ENCODE measurements at places on chromosomes 2 and 18.

DNA sequence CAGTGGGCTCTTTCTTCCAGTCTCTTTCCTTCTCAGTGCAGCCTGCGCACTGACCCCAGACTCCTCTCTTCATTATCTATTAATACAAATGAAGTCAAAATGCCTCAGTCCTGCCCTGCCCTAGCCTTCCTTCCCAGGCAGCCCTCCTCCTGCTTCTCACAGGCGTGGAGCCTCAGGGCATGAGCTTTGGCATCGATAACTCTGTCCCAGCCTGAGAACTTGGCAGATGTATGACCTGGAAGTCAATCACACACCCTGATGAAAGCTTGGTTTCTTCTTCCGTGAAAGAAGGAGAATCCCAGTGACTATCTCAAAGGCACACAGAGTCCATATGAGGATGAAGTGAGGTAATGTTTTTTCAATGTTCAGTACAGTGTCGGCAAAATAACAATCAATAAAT is 600.7 kb upstream of the ID2 start:
- DNase-seq, result no peak

DNA sequence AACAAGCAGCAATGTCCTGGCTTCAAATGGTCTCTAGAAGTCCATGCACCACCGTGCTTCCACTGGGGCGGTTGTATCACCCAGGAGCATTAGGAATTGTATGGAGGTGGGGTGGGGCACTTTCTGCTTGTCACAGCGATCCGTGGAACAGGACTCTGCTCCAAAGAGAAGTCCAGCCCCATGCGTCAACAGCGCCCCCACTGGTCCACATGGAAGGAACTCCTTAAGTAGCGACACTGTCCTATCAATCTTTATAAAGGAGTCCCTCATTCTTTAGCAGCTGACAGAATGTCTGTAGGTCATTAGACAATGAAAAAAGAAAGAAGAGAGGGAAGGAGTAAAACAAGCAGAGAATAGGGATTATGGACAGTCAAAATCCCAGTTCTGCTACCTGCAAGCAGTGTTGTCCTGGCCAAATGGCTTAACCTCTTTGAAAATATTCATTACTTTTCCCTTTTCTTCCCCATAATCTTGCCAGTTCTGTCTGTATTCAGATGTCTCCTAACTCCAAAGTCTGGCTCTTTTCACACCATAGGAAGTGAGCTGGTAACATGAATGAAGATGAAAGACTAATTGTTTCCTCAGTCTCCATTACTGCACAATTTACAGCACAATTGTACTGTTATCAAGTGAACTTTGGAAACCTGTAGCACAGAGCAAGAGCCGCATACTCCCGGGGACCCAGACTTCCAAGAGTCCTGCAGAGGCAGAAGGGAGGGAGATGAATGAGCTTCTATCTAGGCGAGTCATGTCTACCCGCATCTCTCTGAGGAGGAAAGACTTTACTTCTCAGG is 9.9 kb downstream of the NFE2L2 start:
- DNase-seq, result no peak

DNA sequence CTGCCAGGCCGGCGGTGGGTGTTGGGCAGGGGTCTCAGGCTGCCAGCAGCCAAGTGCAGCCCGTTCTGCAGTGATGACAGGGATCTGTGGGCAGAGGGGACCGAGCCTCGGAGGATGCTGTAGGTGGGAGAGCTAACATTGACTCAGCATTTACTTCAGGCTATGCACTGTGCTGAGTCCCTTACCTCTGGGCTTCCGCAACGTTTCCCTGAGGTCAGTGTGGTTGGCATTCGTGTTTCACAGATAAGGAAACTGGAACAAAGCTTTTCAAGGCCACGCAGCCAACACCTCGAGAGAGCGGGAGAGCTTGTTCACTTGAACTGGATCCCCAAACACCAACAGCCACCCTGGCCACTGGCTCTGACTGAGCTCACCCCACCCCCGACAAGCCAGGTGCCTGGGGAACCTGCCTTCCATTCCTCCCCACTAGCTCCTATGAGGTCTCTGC is 839 bp upstream of the GPR148 start:
- DNase-seq, result no peak

DNA sequence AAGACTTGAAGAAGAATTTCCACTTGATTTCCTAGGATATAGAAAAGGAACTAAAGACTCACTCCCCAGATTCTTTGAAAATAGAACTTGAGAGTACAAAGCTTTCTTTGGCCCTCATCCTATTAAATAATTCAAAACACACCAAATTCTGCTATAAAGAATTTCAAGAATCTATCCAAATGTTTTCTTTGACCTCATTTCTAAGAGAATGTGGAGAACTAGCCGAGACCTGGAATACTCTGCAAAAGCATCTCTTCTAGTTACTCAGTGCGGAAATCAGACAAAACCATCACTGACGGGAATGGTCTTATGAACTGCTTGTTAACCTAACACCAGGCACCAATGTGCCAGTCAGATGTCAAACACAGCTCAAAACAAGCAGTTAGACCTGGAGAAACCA is 44.2 kb upstream of the ARL5A start:
- DNase-seq, result no peak

- no peak for DNase-seq
These were observed 10.0 kb downstream of the ZAP70 start for GRCh38 chr2:97723156-97724072.

DNA sequence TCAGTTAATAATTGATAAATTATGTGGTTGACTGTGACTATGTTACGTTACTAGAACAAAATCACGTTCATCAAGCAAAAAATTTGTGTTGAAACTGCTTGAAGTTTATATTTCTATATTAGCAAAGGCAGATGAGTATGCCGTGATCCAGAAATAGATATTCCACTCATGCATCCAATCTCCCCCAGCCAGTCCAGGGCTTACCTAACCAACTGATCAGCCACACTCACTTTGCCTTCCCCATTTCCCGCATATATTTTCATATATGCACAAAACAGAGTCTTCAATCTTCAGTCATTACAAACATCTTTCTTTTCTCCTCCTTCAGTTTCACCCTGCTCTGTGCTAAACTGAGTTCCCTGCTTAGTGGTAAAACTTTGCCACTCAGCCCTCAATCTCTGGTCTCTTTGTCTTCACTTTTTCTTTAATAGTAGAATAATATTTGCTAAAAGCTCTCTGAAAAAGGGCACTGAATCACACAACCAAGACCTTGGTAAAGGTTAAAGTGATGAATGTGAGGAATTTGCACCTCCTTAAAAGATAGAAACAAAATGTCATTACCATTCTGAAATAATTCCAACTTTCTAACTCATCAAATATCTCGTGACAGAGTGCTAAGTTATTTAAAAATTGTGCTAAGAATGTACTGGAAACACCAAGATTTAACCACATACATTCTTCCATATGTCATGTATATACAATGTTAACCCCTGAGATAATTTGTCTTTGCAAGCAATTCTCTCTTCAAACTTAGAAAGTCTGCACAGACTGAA is 893.2 kb upstream of the CRIM1 start:
- peak; percentile 60 for DNase-seq

DNA sequence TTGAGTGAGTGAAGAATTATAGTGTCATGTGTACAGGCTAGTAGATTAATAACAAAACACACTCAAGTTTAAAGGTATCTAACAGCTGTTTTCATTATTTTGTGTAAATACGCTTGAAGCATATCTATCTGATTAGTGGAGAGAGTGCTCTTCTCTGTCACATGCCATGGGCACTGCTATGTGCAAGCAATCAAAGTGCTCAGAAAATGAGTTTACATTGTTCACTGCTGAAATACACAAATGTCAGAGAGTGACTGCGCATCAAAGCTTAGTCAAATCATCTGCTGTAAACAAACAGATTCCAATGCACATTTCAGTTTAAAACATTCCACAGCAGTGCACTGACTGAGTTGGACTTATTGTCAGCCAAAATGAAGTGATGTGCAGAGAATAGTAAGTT is 423.4 kb downstream of the ZEB2 start:
- DNase-seq, result no peak

- no peak for DNase-seq
These were observed 215.3 kb downstream of the SEPTIN10 start for GRCh38 chr2:109398366-109399015.
